Dermis microvascular lymphatic vessel endothelial cell (primary cell): ENCODE measurements at places on chromosomes 7 and 10.
A peak's percentile ranks its signal among the peaks of the same experiment; 100 is the strongest.

GRCh38 chr10:72812753-72813430 lies 80.6 kb upstream of the OIT3 start:
- no peak for DNase-seq

GRCh38 chr10:63525021-63525420 lies 3.8 kb downstream of the REEP3 start:
- DNase-seq, result no peak

- DNase-seq, result no peak
Observed at GRCh38 chr10:123584419-123584775, 81.8 kb upstream of the GPR26 start.

GRCh38 chr10:14327527-14327926 lies 3.2 kb downstream of the FRMD4A start:
- DNase-seq, result peak; percentile 14

GRCh38 chr10:127374901-127375300 lies 174.2 kb upstream of the NPS start:
- no peak for DNase-seq

GRCh38 chr10:129030996-129031843 lies 435.8 kb upstream of the MGMT start:
- DNase-seq, result peak; percentile 67

DNA sequence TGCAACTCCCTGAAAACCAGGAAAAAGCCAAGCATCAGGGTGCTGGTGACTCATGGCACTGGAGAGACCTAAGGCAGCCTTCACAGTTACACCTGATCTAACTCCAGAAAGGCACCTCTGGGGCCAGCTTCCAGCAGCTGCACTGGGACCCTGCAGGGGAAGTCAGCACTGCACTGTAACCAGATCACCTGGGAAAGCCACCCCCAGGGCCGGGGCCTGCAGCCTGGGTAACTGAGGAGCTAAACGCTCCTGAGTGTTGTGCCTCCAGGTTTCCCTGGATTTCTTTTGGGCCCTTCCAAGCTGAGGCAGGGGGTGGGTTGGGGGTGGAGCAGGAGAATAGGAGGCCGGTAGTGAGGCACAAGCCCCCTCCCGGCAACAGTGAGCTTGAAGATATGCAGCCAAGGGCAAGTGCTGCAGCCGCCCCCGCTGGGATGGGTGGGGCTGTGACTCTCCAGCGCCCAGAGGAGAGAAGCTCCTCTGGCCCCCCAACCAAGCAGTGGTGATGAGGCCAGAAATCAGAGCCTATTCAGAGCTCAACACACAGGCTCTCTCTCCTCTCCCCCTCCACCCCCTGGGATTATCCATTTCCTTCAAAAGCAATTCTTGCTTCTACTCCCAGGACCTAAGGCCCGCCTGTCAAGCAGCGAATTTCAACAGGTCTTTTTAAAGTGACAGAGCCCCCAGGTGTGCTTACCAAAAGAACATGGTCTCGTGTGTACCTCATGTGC lies 2.6 kb downstream of the CXCL12 start:
- no peak for DNase-seq

DNA sequence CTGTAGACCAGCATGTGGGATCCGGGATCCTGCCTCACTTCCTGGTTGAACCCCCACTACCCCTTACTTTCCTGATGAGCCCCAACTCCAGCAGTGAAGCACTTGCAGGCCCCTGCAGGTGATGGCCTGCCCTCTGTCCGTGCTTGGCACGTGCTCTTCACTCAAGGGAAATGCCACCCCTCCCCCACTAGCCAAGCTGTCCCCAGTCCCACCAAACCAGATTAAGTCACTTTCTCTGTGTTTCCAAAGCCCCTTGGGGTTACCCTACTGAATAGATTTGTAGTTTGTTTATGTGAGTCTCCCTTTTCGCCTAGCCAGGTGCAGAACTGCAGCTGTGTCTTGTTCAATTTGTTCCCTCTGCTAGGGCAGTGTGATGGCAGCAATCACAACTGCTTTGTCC lies 121.7 kb downstream of the WDFY4 start:
- no peak for DNase-seq

DNA sequence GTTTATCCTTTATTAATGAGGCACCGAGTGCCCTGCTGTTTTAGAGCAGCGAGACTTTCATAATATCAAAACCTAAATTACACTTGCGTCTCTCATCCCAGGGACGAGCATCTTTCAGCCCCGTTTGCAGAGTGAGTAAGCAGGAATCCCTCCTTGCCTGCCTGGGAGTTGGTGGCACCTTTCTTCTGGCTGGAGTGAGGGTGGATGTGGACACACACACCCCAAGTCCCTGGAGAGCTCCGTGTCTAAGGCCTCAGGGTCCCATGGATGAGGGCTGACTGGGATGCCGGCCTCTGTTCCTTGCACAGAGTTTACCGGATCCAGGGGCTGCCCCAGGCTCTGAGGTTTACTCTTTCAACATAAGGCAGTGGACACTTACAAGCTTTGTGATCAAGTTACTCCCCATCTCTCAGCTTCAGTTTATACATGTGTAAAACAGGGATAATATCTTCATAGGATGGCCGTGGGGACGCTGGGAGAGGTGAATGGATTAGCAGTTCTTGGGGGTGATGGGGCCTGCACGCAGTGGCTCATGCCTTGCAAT lies 24.5 kb downstream of the POLL start:
- DNase-seq, result no peak

GRCh38 chr7:92837000-92837749 lies 802 bp upstream of the CDK6 start:
- DNase-seq, result no peak

DNA sequence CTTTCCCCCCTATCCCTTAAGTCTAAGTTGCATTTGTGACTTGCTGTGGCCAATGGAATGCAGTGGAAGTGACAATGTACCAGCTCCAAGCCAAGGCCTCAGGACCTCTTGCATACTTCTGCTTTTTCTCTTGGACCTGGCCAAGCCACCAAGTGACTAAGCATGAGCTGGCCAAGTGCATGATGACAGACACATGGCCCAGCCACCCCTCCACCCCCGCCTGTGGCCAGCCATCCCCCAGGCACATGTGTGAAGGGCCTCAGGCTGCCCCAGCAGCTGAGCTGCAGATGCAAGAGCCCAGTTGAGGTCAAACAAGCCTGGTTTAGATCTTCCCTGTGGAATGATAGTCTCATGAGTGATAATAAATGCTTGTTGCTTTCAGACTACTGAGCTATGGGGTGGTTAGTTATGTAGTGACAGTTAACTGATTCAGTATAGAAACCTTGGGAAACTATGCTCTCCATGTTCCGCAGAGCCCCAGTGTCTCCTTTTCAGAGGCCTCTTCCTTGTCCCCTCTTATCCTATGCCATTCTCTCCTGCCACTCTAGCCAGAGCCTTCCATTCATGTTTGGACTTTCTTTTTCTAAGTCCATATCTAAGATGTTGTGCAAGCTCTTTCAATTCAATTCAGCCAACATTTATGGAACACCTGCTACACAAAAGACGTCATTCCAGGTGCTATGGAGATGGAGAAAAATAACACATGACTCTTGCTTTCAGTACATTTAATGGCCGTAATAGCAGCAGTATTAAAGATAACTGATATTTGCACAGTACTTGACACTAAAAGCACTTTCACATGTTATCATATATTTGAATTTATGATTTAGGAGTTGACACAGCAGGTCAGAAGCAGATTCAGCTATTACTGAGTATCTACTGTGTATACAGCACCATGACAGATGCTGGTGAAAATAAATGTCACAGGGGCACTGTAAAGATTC lies 55.5 kb upstream of the LOXL4 start:
- peak; percentile 77 for DNase-seq

- DNase-seq, result no peak
Observed at GRCh38 chr10:21517134-21518031, 8.1 kb downstream of the SKIDA1 start.

GRCh38 chr7:104951546-104951945 lies 62.5 kb upstream of the KMT2E start:
- no peak for DNase-seq

GRCh38 chr10:120459185-120459584 lies 2.2 kb downstream of the PLPP4 start:
- no peak for DNase-seq

DNA sequence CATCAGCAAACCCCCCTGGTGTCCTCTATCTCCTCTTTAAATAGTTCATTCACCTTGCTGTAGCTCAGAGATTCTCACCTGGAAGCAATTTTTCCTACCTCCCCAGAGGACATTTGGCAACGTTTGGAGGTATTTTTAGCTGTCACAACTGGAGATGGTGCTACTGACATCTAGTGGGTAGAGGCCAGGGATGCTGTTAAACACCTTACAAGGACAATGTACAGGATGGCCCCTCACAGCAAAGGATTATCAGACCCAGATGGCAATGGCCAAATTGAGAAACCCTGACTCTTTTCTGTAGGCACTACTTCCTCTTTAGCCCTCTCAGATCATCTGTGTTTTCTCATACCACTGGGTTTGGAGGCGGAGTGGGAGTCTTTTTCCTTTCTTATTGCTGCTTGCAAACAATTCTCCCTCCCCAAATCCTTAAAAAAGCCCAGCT lies 13.2 kb upstream of the TRA2A start:
- DNase-seq, result peak; percentile 56

- DNase-seq, result no peak
Observed at GRCh38 chr10:47176206-47176902, 123.6 kb upstream of the GDF10 start.

DNA sequence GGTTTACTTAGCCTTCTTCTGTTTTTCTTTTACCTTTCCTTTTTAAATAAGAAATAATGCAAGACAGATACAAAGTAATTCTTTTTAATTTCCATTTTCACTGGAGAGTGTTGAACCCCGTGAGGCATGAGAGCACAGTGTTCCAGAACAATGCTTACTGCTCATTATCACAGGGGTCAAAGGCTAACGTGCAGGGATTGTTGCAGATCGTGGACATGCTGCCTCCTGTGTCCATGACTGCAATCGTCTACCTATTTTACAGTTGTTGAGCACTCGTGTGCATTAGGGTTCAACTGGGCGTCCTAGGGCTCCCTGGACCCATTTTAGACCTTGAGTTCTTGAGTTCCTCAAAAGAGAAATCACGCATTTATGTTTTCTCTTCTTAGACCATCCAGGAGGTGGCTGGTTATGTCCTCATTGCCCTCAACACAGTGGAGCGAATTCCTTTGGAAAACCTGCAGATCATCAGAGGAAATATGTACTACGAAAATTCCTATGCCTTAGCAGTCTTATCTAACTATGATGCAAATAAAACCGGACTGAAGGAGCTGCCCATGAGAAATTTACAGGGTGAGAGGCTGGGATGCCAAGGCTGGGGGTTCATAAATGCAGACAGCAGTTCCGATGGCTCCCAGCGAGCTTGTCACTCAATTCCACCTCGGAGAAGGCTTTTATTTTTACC lies 124.2 kb downstream of the EGFR start:
- DNase-seq, result no peak

DNA sequence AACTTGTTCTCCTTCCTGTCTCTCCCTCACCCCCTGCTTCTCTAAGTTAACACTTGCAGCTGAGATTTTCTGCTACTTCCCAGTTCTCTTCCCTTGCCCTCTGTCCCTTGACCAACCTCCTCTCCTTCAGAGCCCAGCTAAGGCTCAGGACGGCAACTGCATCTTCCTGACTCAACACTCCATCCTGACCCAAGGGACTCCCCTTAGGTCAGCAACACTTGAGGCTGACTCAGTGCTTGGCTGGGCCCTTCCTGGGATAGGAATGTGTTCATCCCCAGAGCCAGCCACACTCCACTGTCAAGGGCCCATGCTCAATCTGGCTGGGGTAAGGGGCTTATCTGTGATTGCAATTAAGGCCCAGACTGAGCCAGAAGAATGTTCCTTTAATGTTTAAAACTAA lies 3.4 kb downstream of the CALHM2 start:
- DNase-seq, result no peak

GRCh38 chr10:30192846-30193608 lies 133.6 kb upstream of the JCAD start:
- DNase-seq, result no peak

DNA sequence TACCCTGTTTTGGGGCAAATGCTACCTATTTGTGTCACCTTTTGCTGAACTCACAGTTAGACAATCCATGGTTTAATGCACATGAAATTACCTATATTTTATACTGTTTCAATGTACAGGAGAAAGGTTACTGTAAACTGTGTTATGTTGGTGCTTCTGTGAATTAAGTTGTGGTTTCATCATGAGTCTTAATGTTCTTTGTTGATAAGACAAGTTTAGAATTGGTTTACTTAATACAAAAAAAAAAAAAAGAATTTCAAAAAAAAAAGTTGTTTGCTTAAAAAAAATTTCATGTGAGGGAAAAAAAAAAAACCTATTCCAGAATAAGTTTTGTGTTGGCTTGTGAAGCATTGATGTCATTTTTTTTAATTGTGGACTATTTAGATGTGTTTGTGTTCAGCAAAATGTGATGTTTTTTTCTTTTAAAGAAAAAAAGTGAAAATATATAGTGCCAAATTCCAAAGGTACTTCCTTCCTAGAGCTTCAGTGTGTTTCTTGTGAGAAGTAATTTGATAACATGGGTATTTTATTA lies 280.3 kb downstream of the USP6NL start:
- no peak for DNase-seq

- peak; percentile 57 for DNase-seq
Observed at GRCh38 chr7:18393465-18394118, 102.0 kb upstream of the HDAC9 start.

DNA sequence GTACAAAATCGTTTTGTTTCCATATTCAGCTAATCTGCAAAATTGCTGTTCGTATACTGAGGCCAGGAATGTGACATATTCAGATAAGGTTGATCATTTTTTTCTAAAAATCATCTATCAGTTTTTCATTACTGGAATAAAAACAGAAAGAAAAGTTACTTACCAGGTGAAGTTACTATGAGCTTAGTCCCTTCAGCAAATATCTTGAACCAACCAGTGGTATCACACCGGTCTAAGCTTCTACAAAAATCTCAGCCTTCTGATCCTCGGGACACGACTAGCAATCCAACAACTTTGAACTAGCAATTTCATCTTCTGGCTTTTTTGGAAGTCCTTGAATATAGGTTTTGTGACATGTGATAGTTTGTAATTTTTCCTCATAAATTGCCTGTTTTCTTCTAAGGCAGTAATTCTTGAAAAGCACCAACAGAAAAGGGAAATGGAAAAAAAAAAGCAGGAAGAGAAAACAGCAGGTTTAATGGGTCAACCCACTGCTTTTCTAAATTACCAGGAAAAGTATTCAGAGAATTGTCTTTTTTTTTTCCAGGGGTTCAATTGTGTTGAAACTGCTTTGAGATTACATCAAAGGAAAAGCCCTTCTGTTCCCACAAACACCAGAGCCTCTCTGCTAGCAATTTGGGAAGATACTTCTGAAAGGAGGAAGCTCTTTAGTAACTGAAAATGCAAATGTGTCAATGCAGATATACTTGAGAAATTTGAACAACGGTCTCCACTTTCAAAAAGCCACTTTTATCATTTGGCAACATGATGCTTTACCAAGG lies 2.9 kb upstream of the TARP start:
- DNase-seq, result no peak

DNA sequence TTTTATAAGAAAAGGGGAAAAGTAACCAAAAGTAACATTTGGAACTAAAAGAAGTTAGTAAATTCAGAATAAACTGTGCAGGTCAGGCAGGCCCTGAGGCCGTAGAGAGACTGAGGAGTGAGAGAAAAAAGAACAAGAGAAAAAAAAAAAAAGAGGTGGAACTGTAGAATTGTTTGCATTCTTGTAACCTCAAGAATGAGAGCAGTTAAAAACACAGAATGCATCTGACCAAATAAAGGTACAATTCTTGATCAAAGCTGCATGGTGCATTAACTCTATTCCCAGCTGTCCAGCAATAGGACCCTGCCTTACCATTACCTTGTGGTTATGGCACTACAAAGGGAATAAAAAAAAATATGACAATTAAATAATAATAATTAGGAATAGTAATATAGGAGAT lies 170.1 kb upstream of the SEMA3A start:
- no peak for DNase-seq

- no peak for DNase-seq
Observed at GRCh38 chr10:128411643-128412042, 285.4 kb upstream of the MKI67 start.
